ENCODE measurements at places on chromosomes 5 and 9. TPM values are rescaled to one million over a fixed set of nuclear protein-coding genes. Genes with fewer than 3 reads are reported as not detected.

TBC1D2 gene
- 1.7 TPM for total RNA-seq

PPP2CA gene
- 163 TPM for total RNA-seq

DPYSL3 gene
- 20.7 TPM for total RNA-seq

- H3K27me3 ChIP-seq, result no peaks in the 10 kb centered on the region
- peak overlapping the region; percentile 16 for H3K4me3 ChIP-seq
- peak; percentile 57 for DNase-seq
- H3K27ac ChIP-seq, result peak overlapping the region; percentile 98
- peaks cover 100% of the 10 kb centered on the region for H3K4me1 ChIP-seq
- peaks cover 80% of the 10 kb centered on the region for H3K36me3 ChIP-seq
These were observed 19.0 kb downstream of the STOM start for GRCh38 chr9:121350993-121351561.

- no peak for DNase-seq
- no peaks in the 10 kb centered on the region for H3K27me3 ChIP-seq
- H3K27ac ChIP-seq, result peak overlapping the region; percentile 65
- no peaks in the 10 kb centered on the region for H3K36me3 ChIP-seq
- H3K4me3 ChIP-seq, result peak overlapping the region; percentile 87
These were observed 2.4 kb downstream of the TICAM2 start for GRCh38 chr5:115599924-115600323.

GRCh38 chr5:72860499-72860898, 44.0 kb downstream of the TNPO1 start:
- no peak overlapping the region for H3K4me3 ChIP-seq
- no peaks in the 10 kb centered on the region for H3K27me3 ChIP-seq
- peak overlapping the region; percentile 34 for H3K27ac ChIP-seq
- H3K4me1 ChIP-seq, result peaks cover 41% of the 10 kb centered on the region
- peaks cover 72% of the 10 kb centered on the region for H3K36me3 ChIP-seq

DNA sequence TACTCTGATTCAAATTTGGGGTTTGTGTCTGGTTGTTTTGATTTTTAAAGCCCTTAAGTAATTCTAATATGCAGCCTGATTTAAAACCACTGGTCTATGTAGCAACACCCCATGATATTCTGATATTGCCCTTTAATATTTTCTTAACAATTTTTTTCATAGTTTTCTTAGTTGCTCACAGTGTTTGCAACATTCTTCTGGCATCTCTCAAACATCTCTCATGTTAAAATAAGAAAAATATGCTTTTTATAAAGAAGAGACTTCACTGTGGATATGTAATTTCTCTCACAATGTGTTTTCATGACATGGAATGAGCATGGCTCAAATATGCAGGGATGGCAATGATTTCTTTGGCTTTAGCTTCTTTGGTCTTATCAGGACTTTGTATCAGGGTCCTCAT, 183.7 kb downstream of the TAF11L14 start:
- H3K4me3 ChIP-seq, result no peak overlapping the region
- no peak for DNase-seq
- no peaks in the 10 kb centered on the region for H3K36me3 ChIP-seq
- no peaks in the 10 kb centered on the region for H3K27me3 ChIP-seq

- H3K36me3 ChIP-seq, result no peaks in the 10 kb centered on the region
- no peak overlapping the region for H3K27ac ChIP-seq
- H3K4me1 ChIP-seq, result no peaks in the 10 kb centered on the region
- H3K4me3 ChIP-seq, result no peak overlapping the region
- H3K27me3 ChIP-seq, result no peaks in the 10 kb centered on the region
These were observed 85.0 kb upstream of the RASA1 start for GRCh38 chr5:87182649-87183048.

DNA sequence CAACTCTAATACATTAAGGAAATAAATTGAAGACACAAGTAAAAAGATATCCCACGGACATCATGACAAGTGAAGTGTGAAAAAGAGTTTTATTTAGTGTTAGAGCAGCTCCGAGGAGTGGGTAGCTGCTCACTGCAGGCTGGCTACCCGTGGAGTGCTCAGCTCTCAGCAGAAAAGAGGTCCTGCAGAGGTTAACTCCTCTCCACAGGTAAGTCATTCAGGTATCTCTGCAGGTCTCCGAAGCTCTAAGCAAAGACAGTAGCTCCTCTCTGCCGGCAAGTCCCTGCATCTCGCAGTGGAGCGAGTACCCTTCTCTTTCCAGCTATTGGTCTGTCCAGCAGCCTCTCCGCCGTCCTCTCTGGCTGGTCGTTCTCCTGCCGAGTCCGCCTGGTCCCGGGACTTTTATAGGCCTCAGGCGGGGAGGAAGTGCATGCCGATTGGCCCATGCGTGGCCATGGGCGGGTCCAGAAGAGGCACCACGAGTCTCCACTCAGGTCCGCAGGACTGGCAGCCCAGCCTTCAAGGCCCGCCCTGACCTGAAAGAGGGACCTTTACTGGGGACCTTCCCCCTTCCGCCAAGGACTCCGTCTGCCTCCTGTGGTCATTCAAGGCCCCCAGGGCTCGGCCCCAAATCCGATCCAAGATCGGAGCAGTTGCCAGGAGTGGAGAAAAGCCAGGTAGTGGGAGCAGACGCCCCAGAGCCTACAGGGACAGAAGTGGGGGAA, 29.9 kb downstream of the BTNL9 start:
- no peaks in the 10 kb centered on the region for H3K36me3 ChIP-seq
- H3K27me3 ChIP-seq, result peaks cover 95% of the 10 kb centered on the region
- no peak for DNase-seq
- no peaks in the 10 kb centered on the region for H3K4me1 ChIP-seq

BTNL8 gene
- 0.58 TPM for total RNA-seq

ASPN gene
- total RNA-seq, result 17.5 TPM

- H3K27ac ChIP-seq, result no peak overlapping the region
- H3K27me3 ChIP-seq, result peaks cover 4% of the 10 kb centered on the region
- no peak for DNase-seq
- H3K4me1 ChIP-seq, result no peaks in the 10 kb centered on the region
These were observed 699.6 kb upstream of the ADAMTS16 start for GRCh38 chr5:4440536-4440935.

GRCh38 chr5:127863161-127863560, 160.0 kb downstream of the CCDC192 start:
- no peaks in the 10 kb centered on the region for H3K36me3 ChIP-seq
- no peaks in the 10 kb centered on the region for H3K27me3 ChIP-seq
- no peak for DNase-seq
- H3K4me1 ChIP-seq, result peaks cover 19% of the 10 kb centered on the region

All from left ventricle myocardium inferior (tissue), 1 donor.